Right atrium auricular region (tissue), 2 donors: ENCODE measurements at places on chromosomes 2 and 18. TPM values are rescaled to one million over a fixed set of nuclear protein-coding genes. Genes with fewer than 3 reads are reported as not detected.

DNA sequence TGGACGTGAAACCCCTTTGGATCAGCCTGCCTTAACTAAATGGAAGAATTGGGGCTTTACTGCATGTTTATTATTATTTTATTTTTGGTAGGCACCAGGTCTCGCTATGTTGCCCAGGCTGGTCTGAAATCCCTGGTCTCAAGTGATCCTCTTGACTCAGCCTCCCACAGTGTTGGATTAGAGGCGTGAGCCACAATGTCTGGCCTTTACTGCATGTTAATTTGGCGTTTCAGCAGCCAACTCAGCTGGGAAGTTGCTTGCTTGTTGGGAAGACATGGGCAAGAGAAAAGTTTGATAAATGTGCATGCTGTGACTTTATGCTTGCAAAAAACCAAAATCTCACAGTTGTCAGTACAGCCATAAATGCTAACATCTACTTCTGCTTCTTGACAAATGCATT is 105.1 kb downstream of the FMNL2 start:
- no peak for DNase-seq

Gene IL1R1
- total RNA-seq = 28.7 TPM

Gene AMER3
- not detected for total RNA-seq

GRCh38 chr2:31429759-31430438 is 15.4 kb upstream of the XDH start:
- no peak for DNase-seq

Gene CD207
- not detected for total RNA-seq

- no peak for DNase-seq
These were observed 2.3 kb downstream of the ZFP36L2 start for GRCh38 chr2:43224131-43224570.

Gene POTEJ
- 2.6 TPM for total RNA-seq
